ENCODE measurements at places on chromosomes 6 and 20. TPM values are rescaled to one million over a fixed set of nuclear protein-coding genes. Genes with fewer than 3 reads are reported as not detected.

The TFAP2D gene
- total RNA-seq = not detected

The HSPA12B gene
- not detected for total RNA-seq

The C20orf202 gene
- not detected for total RNA-seq

The TTK gene
- total RNA-seq = 29.8 TPM

DNA sequence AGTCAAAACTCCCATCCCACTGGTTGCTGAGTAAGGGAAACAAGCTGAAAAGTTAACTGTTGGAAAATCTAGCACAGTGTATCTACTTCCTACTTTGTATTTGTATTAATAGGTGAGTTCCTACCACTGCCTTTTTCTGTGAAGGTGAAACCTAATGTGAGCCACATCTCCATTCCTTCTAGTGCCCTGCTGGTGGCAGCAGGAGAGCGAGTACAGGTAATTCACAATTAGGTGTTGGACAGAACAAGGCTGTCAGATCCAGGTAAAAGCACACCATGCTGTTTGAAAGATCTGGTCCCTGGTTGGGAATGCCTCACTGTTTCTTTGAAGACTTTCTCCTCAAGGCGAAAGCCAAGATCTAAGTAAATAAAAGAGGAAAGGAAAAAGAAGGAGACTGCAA, 528.4 kb downstream of the PKHD1 start:
- DNase-seq = peak; percentile 14

DNA sequence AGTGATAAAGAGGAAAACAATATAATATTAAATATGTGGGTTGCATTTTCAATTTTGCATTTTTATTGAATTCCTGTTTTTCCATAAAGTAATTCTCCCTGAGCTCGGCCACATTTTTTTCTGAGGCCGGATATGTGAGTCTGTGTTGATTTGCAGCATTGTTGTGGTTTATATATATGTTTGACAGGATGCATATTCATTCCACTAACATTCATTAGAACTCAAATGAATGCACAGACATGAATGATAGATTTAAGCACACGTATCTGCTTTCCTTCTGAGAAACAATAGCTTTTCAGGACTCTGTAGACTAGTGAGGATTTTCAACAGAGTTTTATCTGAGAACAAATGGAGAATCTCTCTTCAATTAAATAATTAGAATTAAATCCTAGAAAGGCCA, 10.6 kb upstream of the EXOC2 start:
- no peak for DNase-seq

GRCh38 chr6:20246125-20246524, 33.9 kb upstream of the MBOAT1 start:
- DNase-seq = no peak

- no peak for DNase-seq
These were observed 296.8 kb downstream of the TENT5A start for GRCh38 chr6:81455641-81456040.

- DNase-seq = no peak
These were observed 27.5 kb downstream of the PTPN1 start for GRCh38 chr20:50537546-50538201.

DNA sequence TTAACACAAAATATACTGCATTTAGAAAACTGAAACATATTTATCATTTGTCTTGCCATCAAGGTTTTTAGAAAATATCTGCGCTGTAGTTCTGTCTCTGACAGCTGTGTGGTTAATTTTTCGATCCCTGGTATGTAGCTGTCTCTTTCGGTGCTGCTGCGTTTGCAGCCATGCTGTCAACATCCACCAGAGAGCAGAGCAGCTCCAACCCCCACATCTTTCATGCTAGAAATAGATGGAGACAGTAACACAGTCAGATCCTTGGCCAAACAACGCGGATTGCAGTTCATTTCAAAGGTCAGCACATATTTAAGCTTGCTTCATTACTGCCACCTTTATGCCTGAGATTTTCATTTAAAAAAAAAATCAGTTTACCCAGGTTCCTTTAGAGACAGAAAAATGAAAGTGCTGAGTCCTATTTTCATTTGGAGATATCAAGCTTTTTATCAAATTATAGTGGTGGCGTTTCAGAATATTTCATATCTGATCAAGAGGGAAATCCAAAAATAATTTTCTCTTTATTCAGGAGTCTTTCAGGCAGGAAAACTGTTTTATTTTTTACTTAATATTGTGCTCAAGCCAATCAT, 157.7 kb upstream of the MMS22L start:
- DNase-seq = peak; percentile 77

- no peak for DNase-seq
These were observed 26.3 kb downstream of the SLC2A4RG start for GRCh38 chr20:63765902-63766301.
